Left lung (tissue), 14 donors: ENCODE measurements at places on chromosomes 13 and 19.

DNA sequence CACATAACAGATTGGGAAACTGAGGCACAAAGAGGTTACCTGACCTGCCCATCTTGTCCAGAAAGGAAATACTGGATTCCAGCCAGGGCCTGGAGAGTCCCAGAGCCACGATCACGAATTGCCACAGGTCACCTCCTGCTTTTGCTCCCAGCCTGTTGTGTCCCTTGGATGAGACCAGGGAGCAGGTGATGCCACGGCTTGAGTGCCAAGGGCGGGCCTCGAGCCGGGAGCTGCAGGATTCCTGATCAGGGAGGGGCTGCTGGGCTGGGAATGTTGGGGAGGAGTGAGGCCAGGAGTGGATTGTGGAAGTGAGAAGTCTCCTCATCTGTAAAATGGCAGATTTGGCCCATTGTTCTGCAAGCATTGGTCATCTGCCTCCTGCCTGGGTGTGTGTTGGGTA is 29.4 kb downstream of the DNM2 start:
- no peak for DNase-seq

- DNase-seq = no peak
These were observed 1.6 kb downstream of the ZNF414 start for GRCh38 chr19:8512115-8512967.

DNA sequence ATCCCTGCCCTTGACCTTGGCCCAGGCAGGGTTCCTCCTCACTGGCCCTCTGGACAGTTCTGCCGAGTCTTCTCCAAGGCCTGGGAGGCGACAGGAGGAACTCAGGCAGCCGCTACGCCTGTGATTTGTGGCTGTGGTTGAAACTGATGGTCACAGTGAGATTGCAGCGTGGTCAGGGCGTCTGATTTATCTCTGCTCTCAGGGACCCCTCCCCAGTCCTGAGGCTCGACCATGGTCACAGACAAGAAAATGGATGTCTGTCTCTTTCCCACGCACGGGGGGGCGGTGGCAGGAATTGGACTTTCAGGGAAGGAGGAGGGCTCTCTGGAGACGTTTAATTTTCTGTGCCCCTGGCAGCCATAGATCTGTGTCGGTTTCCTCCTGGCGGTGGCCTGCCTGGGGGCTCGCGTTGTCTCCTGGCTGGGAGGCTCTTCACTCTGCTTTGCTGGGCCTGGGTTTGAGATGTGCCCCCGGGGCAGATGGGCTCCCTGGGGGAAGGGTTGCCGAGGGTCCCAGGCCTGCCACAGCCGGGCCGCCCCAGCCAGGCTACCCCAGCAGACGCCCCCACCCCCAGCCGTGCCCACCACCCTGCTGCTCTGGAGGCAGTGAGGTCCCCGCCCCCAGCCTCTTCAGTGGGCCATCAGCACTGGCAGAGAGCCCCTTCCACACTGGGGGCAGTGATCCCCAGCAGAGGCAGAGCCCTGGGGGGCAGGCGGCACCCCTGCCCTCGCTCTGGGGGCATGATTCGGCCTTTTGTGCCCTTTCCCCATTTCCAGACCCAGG is 167.4 kb downstream of the KDM4B start:
- DNase-seq = no peak

GRCh38 chr13:24270639-24271141 is 38.7 kb upstream of the C1QTNF9 start:
- DNase-seq = peak; percentile 66

DNA sequence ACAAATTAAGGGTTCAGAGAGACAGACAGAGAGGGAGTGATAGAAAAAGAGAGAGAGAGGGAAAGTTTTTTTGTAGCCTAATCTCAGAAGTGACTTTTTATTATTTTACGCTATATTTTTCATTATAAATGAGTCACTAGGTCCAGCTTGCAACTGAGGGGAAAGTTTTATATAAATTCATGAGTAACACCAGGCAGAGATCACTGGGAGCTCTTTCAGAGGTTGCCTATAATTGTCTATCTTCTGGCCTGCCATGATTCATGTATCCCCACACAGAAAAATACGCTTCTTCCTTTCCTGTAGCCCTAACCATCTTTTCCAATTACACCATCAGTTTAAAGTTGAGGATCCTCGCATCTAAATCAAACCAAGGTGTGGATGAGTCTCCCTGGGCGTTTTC is 467.9 kb downstream of the SLITRK1 start:
- no peak for DNase-seq

- DNase-seq = no peak
These were observed 25.7 kb downstream of the VRK3 start for GRCh38 chr19:49999371-50000010.

DNA sequence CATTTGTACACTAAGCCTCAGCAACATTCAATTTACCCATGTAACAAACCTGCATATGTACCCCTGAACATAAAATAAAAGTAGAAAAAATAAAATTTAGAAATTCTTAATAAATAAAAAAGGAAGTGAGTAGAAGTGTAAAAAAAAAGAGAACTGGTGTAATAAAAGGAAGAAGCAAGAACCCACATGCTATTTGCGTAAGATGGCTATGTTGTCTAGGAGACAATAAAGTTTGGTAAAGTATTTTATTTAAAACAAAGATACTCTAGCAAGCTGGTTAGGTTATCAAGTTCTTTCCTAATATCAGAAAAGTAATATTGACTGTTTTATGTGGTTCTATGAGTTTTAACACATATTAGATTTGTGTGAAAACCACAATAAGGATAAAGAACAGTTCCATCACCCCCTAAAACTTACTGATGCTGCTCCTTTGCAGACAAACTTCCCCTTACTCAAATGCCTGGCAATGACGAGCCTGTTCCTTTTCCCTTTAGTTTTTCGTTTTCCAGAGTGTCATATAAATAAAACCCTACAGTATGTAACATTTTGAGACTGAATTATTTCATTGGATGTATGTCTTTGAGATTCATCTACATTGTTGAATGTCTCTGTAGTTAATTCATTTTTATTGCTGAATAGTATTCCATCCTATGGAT is 98.9 kb downstream of the TNFSF13B start:
- no peak for DNase-seq

DNA sequence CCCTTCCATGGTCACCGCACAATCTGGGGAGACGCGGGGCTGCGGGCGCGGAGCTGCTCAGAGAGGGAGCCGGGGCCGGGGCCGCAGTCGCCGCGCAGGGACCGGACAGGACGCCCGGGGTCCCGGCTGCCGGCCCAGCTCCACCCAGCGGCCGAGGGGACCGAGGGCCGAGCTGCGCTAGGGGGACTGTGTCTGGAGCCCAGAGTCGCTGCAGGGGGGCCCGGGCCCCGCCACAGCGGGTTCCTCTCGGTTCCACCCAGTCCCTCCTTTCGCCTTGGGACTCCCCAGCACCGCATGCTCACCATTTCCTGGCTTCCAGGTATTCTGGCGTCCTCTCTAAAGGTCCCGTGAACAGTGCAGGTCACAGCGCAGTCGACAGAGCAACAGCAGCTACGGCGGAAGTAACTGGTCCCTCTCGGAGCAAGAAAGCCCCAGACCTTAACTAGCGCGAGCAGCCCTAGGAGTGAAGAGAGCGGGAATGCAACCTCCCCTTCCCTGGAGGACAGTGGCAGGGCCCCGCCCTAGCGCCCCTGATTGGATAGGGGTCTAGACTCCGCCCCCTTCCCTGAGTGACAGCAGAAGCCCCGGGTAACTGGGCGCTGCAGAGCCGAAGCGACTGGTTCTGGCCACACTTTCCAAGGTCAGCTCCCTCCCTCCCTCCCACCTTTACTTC is at the start of gene ZNF878:
ZNF878 (minus strand) TSS at position 465 of the 673 bp plus-strand sequence; CDS start at position 305, 160 bp downstream.
- DNase-seq = peak; percentile 86

- DNase-seq = peak; percentile 14
These were observed 82.9 kb downstream of the ZNF737 start for GRCh38 chr19:20482721-20483120.

DNA sequence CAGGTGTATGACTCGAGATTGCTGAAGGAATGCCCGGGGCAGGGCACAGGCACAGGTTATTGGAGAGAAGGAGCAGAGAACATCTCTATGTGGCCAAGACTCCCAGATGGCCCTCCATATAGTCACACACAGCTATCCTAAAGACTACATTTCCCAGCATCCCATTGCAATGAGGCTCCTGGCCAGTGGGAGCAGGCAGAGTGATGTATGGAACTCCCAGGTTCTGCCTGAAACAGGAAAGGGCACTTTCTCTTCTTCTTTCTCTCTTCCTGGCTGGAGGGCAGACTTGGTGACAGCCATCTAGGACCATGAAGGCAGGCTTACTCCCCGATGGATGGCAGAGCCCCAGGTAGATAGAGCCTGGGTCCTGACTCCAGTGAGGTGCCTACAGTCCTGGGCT is 13.5 kb downstream of the PPP1R13L start:
- no peak for DNase-seq

GRCh38 chr19:30674656-30675055 is 302.5 kb downstream of the ZNF536 start:
- no peak for DNase-seq

DNA sequence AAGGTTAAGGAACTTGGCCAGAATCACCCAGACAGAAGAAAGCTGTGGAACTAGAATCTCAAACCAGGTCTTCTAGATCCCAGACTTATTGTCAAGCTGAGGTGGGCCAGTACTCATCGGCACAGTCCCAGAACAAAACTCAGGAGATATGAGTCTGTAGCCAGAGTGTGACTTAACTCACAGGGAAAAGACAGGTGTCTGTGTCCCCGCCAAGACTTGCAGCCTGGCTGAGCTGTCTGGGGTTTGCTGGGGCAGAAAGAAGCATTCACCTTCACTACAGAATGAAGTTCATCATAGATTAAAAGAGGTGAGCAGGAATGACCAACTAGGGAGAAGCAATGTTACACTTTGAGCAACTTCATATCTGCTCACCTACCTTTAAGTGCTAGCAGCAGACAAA is 257.2 kb downstream of the FOXO1 start:
- DNase-seq = no peak

- peak; percentile 8 for DNase-seq
These were observed 157.8 kb downstream of the TNFSF13B start for GRCh38 chr13:108427355-108427754.

DNA sequence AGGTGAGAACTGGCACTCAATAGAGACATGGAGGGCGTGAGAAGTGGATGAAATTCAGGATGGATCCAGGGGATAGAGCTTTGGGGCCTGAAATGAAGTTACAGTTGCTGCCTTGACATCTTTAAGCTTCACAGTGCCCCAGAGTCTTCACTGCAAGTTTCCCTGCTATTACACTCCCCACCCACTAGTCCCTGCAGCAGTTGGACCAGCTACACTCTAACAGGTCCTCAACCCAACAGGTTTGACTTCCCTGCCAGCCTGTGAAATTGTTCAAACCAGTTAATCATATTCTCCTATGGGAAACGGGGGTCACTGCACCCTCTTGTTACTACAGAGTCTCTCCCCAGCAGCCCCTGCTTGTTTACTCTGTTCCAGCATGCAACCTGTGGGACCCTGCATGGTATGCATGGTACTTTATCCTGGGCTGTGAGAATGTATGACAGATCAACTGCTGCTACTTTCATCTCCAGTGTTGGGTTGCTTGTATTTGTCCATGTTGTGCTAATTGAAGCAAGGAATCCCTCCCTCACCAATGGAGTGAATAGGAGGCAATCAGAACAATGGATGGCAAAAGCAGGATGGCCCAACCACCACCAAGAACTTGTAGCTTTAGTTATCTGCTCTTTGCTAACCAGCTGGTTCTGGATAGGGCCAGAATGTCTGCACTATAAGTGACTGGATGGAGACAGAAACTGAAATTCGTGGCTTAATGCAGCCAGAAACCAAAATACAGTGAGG is 314.2 kb downstream of the OLFM4 start:
- DNase-seq = no peak
